CD4-positive, alpha-beta T cell treated with Interleukin-10 for 1 hour (primary cell): ENCODE measurements at places on chromosomes 7 and 10.

- DNase-seq, result no peak
Observed at GRCh38 chr7:79968077-79968648, 166.5 kb upstream of the GNAI1 start.

DNA sequence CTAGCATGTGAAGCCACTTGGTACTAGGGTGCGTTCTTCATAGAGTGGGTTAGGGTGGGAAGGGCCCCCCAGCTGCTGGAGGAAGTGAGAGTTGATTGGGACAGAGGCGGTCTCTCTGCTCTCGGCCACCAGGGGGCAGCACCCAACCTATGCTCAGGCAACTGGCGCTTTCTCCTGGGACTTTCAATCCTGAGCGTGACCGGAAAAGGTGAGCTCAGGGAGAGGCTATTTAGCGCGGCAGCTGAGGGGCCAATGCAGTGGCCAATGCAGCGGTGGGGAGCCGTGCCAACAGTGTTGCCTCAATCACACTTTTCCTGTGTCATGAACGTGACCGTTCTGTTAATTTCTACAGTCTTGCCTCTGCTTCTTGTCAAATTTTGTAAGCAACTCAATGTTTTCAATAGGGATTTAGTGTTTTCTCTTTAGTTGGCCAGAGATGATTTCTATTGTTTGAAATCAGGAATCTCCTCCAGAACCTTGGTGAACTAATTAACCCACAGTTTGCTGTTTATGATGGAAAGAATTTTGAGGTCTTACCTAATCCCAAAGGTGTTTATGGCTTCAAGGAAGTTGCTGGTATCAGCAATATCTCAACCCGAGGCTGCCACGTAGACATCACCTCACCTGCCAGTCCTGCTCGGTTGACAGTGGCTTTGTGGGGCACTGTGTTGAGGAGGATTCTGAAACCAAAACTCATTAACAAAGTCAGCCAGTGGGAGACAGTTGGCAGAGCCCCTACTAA lies 67.9 kb upstream of the PDZD8 start:
- peak; percentile 37 for DNase-seq

DNA sequence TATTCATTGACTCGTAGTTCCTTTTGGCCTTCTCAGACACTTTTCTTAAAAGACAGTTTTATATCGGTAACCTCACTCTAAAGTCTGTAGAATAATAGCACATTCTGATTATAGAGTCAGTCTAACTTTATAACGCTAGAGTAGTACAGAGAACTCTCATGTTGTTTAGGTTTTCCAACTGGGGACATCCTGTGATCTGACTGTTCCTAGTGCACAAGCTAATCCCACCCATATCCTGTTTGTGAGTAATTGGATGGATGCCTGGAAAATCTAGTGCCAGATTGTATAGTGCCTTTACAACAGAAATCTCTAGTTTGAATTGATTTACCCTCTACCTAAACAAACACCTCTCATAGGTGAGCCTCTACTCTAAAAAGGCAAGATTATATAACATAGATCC lies 107.4 kb downstream of the ZEB1 start:
- DNase-seq, result no peak

- no peak for DNase-seq
Observed at GRCh38 chr10:96834120-96834519, 2.0 kb downstream of the LCOR start.

GRCh38 chr7:39910108-39910869 lies 39.8 kb upstream of the CDK13 start:
- DNase-seq, result no peak

DNA sequence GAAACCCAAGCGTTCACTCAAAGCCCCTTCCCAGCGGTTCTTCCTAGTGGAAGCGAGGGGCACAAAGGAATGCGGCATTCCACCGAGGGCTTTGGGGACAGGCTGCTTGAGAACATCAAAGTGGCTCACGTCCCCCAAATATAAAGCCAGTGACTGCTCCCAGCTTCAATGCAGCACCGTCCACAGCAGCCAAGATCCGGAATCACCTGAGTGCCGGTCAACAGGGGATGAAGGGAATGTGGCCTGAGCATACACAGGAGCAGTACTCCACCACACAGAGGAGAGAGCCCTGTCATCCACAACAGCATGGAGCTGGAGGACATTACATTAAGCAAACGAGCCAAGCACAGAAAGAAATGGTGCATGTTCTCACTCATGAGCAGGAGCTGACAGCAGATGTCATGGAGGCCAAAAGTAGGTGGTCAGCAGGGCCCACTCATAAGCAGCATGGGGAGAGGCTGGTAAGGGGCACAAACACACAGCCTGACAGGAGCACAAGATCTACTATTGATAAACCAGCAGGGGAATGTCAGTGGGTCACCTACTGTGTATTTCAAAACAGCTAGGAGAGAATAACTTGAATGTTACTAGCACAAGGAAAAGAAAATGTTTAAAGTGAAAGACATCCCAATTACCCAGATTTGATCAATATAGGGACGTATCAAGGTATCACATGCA lies 79.5 kb downstream of the DIP2C start:
- no peak for DNase-seq

DNA sequence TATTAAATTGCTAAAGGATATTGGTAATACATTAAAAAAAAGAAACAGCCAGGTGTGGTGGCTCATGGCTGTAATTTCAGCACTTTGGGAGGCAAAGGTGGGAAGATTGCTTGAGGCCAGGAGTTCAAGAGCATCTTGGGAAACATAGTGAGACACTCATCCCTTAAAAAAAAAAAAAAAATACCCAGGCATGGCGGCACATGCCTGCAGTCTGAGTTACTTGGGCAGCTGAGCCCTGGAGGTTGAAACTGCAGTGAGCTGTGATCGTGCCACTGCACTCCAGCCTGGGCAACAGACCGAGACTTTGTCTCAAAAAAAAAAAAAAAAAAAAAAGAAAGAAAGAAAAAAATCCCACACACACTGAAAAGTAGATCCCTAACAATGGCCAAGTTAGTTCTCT lies 59.7 kb downstream of the MACC1 start:
- no peak for DNase-seq

DNA sequence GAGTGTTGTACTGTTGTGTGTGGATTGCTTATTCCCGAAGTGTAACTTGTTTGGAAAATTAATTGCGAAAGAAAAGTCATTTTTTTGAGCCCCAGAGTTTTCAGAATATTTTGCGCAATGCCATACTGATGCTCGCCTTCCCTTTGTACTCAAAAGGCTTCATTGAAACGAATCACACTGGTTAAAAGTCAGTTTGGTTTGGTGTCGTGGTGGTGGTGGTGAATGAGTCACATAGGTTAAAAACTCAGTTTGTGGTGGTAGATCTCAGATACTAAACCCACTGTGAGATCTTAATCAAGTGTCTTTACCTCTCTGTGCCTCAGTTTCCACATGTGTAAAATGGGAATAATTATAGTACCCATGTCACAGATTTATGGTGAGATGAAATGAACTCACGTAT lies 61.1 kb upstream of the IL6 start:
- DNase-seq, result no peak

- DNase-seq, result no peak
Observed at GRCh38 chr10:72485701-72486100, 131.0 kb upstream of the DNAJB12 start.

DNA sequence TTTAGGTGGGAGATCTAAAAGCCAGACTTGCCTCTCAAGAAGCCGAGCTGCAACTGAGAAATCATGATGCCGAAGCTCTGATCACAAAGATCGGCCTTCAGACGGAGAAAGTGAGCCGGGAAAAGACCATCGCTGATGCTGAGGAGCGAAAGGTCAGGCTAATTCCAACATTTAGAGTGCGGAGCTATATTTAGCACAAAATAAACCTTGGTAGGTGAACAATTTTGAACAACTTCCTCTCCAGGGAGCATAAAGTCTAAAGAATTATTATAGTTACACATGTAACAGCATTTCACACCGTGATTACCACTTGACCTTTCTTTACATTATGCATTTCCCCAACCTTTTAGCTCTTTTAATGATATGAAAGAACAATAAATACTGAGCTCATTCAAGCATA lies 166.7 kb downstream of the CDCA7L start:
- DNase-seq, result no peak

DNA sequence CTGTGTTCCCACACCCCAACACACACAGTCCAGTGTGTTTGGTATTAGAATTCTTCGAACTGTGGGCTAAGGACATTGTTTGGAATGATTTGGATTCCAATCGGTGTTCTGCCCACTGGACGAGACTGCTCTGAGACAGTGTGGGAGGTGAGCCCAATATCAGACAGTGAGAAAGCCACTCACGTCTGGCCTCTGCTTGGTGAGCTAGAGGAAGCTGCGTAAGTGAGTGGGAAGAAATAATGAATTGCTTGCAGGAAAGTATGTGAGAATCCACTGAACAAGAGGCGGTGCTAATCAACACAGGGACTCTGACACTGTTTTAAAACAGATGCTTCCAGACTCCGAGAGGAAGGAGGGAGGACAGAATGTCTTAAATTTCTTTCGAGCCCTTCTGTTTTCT lies 675.0 kb upstream of the ANKRD30A start:
- DNase-seq, result no peak

GRCh38 chr10:27745732-27746396 lies at the start of gene MKX:
Gene MKX, minus strand, starts transcription at chr10:27745819. Its CDS starts 2,404 bp downstream, at chr10:27743415.
- DNase-seq, result peak; percentile 32

DNA sequence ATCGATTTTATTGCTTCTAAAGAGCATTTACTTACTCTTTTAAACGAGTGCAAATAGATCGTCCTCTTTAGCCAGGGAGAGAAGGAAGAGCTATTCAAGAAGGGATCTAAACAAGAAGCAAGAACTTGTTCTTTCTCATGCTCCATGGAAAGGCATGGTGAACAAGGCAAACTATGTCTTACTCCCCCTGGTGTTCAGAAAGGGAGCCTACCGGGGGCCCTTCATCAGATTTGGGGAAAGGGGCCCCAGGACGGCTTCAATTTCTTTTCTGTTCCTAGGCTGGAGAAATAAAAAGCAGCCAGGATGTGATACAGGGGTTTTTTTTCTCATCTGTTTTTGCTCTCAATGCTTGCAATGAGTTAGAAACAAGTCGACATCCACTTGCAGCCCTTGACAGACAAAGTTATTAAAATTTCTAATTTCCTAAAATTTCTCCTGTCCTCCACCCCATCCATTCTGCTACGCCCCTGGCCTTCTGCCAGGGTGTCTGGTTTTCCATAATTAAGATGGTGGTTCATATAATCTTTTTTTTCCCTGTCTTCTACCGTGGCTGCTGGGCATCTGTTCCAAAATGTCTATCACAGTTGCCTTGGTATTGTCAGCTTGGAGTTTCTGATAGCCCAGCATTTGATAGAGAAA lies 214.4 kb downstream of the CREB5 start:
- peak; percentile 19 for DNase-seq

GRCh38 chr7:32164341-32164996 lies 94.3 kb upstream of the PDE1C start:
- DNase-seq, result no peak
